ENCODE measurements at places on chromosomes 13 and 19. TPM values are rescaled to one million over a fixed set of nuclear protein-coding genes. Genes with fewer than 3 reads are reported as not detected.

Gene PSG1
- polyA plus RNA-seq = 0.67 TPM

Gene FBN3
- not detected for polyA plus RNA-seq

Gene CDKN2D
- polyA plus RNA-seq = 34.4 TPM

Gene CYP4F11
- 0.89 TPM for polyA plus RNA-seq

Gene GPR183
- not detected for polyA plus RNA-seq

Gene MCEMP1
- polyA plus RNA-seq = not detected

Gene TMEM259
- polyA plus RNA-seq = 6.2 TPM

Measured in Purkinje cell (primary cell).